Right renal pelvis (tissue), 4 donors: ENCODE measurements at places on chromosomes 4 and X. TPM values are rescaled to one million over a fixed set of nuclear protein-coding genes. Genes with fewer than 3 reads are reported as not detected.

Gene NPY5R
- 4.7 TPM for polyA plus RNA-seq

Gene TASL
- polyA plus RNA-seq: 0.36 TPM

Gene MAMLD1
- 7.4 TPM for polyA plus RNA-seq

Gene GPC3
- 1,238 TPM for polyA plus RNA-seq

Gene CFAP99
- 0.50 TPM for polyA plus RNA-seq

Gene RAB39B
- 3.3 TPM for polyA plus RNA-seq

Gene DCAF16
- polyA plus RNA-seq: 50.2 TPM

Gene SPANXA1
- not detected for polyA plus RNA-seq

Gene TCP11X2
- 0.68 TPM for polyA plus RNA-seq

Gene POLN
- polyA plus RNA-seq: 3.5 TPM

Gene MAP3K15
- 5.3 TPM for polyA plus RNA-seq

Gene ATOH1
- not detected for polyA plus RNA-seq

Gene F8A1
- polyA plus RNA-seq: 23.0 TPM

Gene HSD17B13
- 0.33 TPM for polyA plus RNA-seq

Gene HSFX4
- polyA plus RNA-seq: not detected

Gene C1QTNF7
- 28.6 TPM for polyA plus RNA-seq

Gene FTSJ1
- polyA plus RNA-seq: 35.1 TPM

Gene NUP62CL
- 10.0 TPM for polyA plus RNA-seq

Gene NAP1L3
- 15.6 TPM for polyA plus RNA-seq

Gene CWH43
- 8.3 TPM for polyA plus RNA-seq

Gene GAGE12H
- not detected for polyA plus RNA-seq

Gene RBM47
- polyA plus RNA-seq: 91.5 TPM

Gene CENPVL2
- polyA plus RNA-seq: 0.23 TPM

Gene GAGE12F
- not detected for polyA plus RNA-seq

Gene LANCL3
- polyA plus RNA-seq: 0.24 TPM

Gene KLB
- polyA plus RNA-seq: 0.17 TPM

Gene GPR82
- polyA plus RNA-seq: 0.35 TPM

Gene EDA
- 7.2 TPM for polyA plus RNA-seq

Gene PSAPL1
- not detected for polyA plus RNA-seq

Gene SOX3
- not detected for polyA plus RNA-seq

Gene PKD2
- polyA plus RNA-seq: 68.0 TPM

Gene KLKB1
- 2.0 TPM for polyA plus RNA-seq

Gene TCEAL2
- polyA plus RNA-seq: 24.7 TPM

Gene GSPT2
- 25.5 TPM for polyA plus RNA-seq

Gene BEX1
- 48.4 TPM for polyA plus RNA-seq

Gene UGT2A3
- 209 TPM for polyA plus RNA-seq

Gene TBX22
- polyA plus RNA-seq: 4.1 TPM

Gene XG
- 0.26 TPM for polyA plus RNA-seq

Gene ERAS
- 0.04 TPM for polyA plus RNA-seq

Gene MAP7D2
- polyA plus RNA-seq: 3.5 TPM

Gene GATA1
- polyA plus RNA-seq: 0.64 TPM

Gene F9
- polyA plus RNA-seq: not detected

Gene NAP1L5
- polyA plus RNA-seq: 16.2 TPM

Gene PLAC8
- polyA plus RNA-seq: 2.1 TPM

Gene ZAR1
- not detected for polyA plus RNA-seq

Gene RBMXL3
- not detected for polyA plus RNA-seq

Gene BMP3
- 18.7 TPM for polyA plus RNA-seq

Gene EIF2S3
- 185 TPM for polyA plus RNA-seq

Gene TSPAN6
- polyA plus RNA-seq: 174 TPM
